ENCODE measurements at places on chromosomes 2 and 18.

- no peak for DNase-seq
These were observed 300.1 kb downstream of the NDUFA10 start for GRCh38 chr2:239724851-239725550.

DNA sequence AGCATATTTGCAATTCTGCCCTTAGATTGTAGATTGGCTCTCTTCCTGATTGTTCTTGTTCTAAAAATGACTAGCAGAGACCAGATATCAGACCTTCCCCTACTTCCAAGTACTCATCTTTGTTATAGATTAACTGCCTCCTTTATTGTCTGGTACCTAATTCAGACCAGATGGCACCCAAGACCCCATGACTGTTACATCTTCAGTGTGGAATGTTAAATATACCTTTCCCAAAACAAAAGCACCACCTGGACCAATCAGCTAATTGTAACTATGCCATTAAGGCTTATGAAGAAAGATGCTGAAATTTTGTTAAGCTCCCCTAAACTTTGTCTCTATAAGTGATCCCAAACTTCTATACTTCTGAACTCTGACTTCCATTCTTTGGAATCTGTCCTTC is 12.0 kb upstream of the TFPI start:
- DNase-seq, result no peak

DNA sequence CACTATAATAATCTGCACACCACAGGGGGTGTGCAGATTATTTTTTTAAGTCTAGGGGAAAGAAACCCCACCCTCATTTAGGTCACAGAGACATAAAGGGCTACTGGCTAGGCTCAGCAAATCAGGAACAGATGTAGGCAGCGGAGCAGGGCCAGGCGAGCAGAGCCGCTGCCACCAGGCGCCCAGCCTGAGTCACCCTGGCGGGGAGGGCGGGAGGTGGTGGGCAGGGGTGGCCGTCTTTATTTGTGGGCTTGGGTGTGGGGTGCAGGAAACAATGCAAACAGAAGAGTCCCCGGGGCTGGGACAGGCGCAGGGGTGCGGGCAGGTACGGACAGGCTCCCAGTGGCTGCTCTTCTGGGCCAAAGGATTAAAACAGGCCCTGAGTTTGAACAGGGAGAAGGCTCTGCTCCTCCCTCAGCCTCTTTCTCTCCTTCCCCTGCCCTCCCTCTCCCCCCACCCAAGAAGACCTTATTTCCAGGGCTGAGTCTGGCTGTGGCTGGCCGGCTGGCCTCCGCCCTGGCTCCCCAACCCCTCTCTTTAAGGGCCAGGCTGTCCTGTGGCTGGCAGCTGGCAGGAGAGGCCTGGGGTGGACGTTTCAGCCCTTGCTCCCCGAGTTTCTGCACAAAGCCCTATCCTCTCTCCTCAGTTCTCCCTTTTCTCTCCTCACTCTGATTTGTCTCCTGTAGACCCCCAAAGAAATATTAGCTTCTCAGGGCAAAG is 142.9 kb upstream of the SMAD2 start:
- DNase-seq, result no peak

DNA sequence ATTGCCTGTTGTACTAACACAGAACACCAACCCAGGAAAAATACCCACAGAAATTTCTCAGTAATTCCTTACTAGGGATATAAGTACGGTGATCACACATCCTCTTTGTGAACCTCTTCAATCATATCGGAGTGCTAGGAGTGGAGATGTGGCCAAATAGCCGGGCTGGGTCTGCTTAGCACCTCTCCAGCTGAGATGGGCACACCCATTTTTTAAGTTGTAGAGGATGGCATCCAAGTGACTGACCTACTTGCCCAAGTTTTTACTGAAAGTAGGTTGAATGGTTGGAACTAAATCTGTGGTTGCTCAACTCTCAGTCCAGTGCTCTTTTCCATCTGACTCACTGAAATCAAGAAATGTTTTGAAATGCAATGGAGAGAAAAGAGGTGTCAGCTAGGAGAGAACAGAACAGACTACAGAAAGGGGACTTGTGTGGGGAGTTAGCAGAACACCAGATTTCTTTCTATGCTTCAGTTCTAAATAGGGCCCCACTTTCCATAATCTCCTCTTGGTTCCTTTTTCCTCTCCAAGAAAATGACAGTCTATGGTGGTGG is 68.7 kb upstream of the FSHR start:
- DNase-seq, result no peak

DNA sequence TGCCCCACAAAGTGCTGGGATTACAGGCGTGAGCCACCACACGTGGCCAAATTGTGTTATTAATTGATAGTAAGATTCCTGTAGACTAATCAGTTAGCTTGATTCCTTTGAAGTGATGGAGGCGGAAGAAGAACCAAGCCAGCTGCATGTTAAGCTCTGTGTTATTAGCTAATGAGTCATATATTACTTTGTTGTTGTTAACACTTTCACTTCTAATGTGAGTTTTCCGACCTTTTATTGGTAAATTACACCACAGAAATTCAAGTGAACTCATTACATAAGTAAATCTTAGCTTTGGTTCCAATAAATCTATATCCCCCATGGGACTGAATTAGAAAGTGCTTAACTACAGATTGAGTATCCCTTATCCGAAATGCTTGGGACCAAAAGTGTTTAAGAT is 20.3 kb downstream of the CHMP1B start:
- no peak for DNase-seq

GRCh38 chr18:13565228-13565627 is 161.1 kb downstream of the FAM210A start:
- no peak for DNase-seq

DNA sequence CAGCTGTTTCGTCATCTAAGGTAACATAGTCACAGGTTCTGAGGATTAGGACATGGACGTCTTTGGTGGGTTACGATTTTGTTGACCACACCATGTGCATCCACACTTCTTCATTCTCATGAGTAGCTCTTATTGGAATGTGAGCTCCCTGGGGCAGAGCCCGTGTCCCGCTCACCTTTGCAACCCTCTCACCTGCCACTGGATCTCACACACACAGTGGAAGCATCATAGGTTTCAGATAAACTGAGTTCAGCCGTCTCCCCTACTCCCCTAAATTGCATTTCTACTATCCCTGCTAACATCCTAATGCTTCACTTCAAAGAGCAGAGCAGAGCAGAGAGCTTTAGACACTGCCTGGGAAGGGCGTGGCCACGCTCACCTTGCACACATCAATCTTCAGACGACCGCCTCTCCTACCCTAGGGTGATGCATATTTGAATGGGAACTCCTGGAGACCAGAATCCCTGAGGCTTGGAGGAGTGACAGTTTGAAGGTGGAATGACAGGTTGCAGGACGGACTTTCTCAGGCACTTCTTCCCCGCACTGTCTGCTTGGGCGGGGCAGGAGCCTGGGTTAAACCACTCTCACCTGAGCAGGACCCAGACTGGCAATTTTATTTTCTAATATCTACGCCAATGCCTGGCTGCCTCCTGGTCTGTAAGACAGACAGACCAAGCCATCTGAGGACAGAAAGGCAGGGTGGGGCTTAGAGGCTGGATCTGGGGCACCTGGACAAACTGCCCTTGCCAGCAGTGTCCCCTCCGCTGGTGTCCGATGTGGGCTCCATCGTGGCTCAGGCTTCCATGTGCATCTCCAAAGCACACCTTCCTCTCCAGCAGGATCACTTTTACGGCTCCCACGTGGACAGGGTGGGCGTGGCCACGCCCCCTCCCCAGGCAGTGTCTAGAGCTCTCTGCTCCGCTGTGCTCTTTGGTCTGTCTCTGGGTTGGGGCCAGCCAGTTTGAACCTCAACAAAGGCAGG is 229.5 kb upstream of the COPS8 start:
- no peak for DNase-seq

GRCh38 chr2:227717687-227718567 is at the start of gene SLC19A3:
Gene SLC19A3, minus strand, starts transcription at chr2:227718028. Its CDS starts 15,710 bp downstream, at chr2:227702318.
- DNase-seq, result no peak

GRCh38 chr2:74982577-74982976 is 24.1 kb downstream of the POLE4 start:
- DNase-seq, result no peak

GRCh38 chr2:71008342-71008741 is 13.7 kb upstream of the TEX261 start:
- DNase-seq, result no peak

DNA sequence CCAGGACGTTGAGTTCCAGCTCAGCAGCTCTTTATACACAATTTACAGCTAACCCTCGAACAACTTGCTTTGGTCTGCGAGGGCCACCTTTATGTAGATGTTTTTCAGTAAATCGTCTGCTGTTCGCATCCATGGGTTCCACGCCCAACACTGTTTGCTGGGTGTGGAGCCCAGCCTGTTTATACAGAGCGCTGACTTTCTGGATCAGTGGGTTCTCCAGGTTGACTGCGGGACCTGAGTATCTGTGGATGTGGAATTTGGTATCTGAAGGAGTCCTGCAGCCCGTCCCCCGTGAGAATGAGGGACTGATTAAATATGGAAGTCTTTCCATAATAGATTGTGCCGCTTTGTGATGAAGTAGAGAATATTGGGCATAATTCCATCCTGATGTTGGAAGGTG is 2.9 kb downstream of the CTDP1 start:
- no peak for DNase-seq

GRCh38 chr2:22855081-22855480 is 529.9 kb upstream of the KLHL29 start:
- DNase-seq, result no peak

GRCh38 chr2:3730646-3731045 is 27.3 kb downstream of the DCDC2C start:
- DNase-seq, result no peak

GRCh38 chr18:57754577-57755338 is 48.4 kb downstream of the ATP8B1 start:
- DNase-seq, result no peak

- no peak for DNase-seq
These were observed 3.4 kb upstream of the DSG3 start for GRCh38 chr18:31444142-31444541.

DNA sequence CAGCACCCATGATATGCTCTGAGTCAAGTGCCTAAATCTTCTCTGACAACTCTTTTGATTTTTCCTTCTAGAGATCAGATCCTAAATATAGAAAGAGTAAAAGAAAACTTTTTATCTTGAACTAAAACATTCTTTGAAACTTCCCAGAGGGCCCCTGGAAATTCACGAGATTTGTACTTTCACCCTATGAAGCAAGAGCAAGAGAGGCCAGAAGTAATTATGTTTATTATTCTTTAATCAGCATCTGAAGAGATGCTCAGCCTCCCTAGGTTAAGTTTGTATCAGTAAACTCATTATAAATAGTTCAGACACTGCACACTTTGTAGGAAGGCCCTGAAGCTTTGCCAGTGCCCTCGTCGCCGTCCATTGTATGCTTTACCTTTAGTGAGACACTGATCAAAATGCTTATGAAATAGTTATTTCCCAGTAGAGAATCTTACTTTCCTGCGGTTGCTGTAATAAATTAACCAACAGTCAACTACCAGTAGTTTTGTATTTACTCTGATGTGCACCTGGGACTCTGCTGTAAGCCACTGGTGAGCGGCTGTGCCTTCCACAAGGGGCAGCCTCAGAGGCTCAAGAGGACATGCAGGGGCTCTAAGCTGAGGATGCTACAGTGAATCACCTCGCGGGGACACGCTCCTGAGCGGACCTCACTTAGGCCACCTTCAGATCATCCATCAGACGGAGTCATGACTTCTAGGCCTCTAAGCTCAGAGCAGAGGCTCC is 71.9 kb downstream of the BIN1 start:
- DNase-seq, result no peak

GRCh38 chr2:39468579-39469451 is 31.7 kb upstream of the MAP4K3 start:
- no peak for DNase-seq

- no peak for DNase-seq
These were observed 159.2 kb upstream of the ALKAL2 start for GRCh38 chr2:446963-447530.

DNA sequence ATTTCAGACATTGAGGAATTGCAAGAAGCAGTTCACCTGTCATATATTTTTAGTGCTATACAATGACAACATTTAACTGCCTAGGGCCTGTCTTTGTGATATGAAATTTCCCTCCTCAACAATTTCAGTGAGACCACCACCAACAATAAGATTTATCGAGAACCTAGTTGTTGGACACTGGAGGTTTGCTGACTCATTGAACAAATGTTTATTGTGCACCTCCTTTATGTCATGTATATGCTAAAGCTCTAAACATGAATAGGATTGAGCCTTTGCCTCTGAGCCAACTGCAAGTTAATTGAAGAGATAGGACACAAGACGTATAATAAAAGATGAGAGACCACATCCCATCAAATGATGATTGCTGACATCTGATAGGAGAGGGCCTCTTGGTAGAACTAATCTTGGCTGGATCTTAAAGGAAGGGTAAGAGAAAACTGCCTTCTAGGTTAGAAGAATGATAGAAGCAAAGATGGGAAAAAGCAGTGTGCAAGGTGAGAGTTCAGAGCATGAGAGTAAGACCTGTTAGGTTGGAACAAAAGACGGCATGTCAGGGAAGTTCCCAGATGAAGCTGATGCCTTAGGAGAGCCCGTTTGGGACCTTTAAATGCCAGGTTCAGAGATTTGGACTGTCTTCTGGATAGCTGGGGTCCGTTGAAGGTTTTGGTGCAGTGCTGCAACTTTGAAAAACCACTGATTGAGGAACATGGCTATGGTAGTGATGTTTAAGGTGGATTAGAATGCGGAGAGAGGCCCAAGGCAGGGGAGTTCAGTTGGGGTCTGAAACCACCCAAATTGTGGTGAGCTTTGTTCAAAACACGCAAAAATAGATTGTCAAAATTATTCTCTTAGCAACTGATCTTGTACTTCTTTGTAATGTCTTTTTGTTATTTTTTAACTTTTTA is 133.0 kb upstream of the EML6 start:
- DNase-seq, result no peak

DNA sequence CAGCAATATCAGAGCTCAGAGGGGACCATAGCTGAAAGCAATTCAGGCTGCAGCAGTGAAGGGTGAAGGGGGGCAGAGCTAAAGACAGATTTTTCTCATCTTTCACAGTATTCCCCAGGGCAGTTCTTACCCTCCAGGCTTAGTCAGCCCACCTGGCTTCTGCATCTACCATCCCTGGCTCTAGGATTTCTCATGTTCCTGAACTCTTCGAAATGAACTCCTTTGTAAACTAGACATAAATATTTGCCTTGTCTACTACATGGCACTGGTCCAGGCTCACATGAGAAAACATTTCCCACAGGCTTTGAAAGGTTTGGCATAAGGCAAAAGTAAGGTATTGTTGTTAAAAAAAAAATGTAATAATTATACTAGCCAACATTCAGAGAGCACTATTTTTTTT is 23.6 kb upstream of the NEB start:
- no peak for DNase-seq

DNA sequence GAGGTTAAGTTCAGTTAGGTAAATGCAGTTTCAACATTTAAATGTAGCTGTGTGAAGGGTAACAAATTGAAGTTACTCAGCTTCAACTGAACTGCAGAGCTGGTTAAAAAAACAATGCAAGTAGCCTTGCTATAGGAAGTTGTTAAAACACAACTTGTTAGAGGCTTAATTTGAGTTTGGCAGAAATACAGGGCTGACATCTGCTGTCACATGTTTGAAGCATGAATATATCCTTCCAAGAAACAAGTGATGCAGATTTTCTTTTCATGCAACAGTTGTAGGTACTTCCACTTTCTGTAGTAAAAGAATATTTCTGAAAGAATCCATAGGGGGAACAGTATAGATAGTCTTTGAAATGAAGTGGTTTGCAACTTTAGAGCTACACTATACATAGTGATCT is 208.7 kb upstream of the RASGRP3 start:
- DNase-seq, result no peak

- DNase-seq, result peak; percentile 48
These were observed 48.4 kb upstream of the CYTIP start for GRCh38 chr2:157492189-157492773.

GRCh38 chr2:173077506-173078177 is 2.0 kb downstream of the MAP3K20 start:
- no peak for DNase-seq

- DNase-seq, result no peak
These were observed 49.9 kb downstream of the ZAP70 start for GRCh38 chr2:97763176-97763845.

GRCh38 chr2:179898873-179899272 is 37.5 kb upstream of the ZNF385B start:
- DNase-seq, result no peak
